ENCODE measurements at places on chromosomes 4 and X.

DNA sequence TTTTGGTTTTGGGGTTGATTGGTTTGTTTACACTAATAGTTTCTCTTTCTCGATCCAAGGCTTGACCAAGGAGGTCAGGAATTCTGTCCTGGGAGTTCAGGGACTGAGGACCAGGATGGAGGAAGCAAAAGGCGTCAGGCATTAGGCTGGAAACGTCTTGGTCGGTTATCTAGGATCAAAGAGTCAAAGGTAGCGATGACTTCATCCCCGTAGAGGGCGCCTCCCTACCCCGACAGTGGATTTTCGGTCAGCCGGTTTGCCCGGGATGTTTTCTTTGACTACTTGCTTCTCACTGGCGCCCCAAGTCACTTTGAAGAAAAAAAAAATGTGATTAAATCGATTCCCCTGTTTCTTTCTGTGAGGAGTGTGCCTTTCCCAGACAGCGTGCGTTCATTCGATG lies 980 bp upstream of the FHDC1 start:
- DNase-seq = no peak

DNA sequence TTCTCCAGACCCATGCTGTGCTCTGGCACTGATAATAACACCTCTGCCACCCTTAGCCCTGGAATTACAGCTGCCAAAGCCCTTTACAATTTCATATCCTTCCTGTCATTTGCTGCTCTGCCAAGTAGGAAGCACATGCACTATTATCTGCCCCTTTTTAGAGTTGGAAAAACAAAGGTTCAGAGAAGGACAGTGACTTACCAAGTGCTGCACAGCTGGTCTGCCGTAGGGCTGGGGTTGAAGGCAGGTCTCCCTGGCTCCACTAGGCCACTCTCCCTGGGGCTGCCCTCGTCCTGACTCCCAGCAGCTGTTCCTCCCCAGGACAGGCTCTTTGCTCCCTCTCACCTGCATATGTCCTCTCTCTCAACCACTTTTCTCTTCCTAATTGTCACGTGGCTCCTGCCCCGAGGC lies 73.4 kb downstream of the ANAPC4 start:
- no peak for DNase-seq

DNA sequence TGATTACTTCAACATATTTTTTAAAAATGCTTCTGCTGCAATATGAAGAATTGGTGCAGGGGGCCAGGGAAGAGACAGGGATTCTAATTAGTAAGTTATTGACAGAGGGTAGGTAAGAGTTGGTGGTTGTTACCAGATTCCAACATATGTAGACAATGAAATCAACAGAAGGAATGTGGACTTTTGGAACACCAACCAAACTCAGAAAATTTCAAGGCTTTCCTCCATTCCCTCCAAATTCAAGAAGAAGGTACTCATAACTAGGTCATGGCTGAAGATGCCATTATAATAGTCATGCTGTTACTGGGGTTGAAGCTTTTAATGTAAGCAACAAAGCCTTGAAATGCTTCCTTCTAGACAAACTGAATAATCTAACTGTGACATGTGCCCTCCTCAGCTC lies 22.9 kb upstream of the CXCL13 start:
- no peak for DNase-seq

GRCh38 chrX:18360867-18361266 lies 6.4 kb upstream of the SCML2 start:
- DNase-seq = no peak

DNA sequence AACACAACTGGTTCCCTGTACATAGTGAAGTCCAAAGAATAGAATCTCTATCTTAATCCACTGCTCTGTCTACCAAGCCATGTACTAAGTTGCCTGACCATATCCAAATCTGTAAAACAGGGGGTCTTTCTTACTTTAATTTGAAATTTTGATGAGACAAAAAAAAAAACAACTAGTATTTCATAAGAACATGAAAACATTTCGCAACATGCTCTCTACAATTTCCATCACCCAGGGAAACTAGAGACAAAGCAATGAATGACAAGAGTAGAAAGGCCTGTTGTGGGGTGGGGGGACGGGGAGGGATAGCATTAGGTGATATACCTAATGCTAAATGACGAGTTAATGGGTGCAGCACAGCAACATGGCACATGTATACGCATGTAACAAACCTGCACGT lies 279.9 kb downstream of the PPP3CA start:
- no peak for DNase-seq

DNA sequence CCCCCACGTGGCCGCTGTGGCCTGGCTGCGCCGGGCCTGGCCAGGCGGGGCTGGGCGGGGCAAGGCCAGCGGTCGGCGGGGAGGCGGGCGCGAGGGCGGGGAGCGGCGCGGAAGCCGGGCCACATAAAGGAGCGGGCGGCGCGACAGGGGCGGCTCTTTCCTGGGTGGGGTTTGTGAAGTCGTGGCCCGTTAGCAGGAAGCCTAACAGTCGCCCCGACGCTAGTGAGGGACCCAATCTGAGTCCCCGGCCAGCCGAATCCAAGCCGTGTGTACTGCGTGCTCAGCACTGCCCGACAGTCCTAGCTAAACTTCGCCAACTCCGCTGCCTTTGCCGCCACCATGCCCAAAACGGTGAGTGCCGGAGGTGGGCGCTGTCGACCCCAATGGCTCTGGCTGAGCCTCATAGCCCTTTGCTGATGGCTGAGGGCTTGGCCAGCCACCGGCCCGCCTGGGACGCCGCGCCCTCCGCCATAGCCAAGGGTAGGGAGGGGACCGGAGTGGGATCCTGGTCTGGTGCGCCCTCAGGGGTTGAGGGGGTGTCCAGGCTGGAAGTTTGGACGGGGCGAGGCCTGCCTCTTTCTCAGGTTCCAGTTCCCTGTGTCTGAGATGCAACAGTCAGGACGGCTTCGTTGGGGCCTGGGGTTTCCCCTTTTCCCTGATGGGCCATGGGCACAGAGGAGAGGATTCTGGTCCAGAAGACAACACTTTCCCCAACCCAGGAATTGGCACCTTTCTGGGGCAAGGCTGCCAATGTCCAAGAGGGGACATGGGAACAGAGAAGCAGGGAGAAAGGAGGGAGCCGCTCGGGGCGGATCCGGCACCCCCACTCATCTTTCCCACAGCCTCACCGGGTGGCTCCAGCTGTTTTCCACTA lies at the start of gene MSN:
TSS of gene MSN (plus strand) at position 152 of the 874 bp plus-strand sequence. CDS start at position 340, 188 bp downstream.
- DNase-seq = peak; percentile 87

DNA sequence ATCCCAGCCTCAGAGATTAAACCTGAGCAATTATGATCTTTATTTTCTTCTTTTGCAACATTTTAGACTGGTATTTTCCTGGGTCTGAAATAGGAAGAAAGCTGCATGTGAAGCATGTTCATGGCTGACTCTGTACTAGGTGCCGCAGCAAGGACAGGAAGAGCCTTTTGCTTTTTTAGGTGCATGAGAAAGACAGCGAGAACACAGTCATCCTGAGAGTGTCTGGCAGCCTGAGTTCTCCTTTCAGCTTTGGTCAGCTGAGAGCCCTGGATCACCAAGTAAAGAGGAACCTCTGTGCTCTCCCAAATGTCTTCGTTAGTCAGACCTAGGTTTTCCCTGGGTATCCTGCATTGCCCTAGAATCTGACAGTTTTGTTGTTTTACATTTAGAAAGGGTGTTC lies 29.8 kb downstream of the FAM149A start:
- DNase-seq = no peak

DNA sequence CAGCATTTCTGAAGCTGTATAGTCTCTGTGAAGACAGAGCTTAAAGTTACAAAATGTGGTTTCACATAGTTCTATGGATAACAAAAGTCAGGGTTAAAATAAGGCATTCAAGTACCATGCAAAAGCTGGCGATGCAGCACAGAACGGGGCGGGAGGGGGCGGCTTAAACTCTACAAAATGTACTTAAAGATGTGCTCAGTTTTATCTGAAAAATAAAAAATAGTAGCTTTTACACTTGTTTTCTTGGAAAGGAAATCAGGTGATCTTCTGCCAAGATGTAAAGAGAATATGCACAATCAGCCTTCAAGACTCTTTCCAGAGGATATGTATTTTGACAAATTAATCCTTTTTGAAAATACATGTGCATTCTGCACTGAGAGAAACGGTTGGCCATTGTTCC lies 301.7 kb upstream of the EMCN start:
- no peak for DNase-seq
